ENCODE measurements at places on chromosomes 1 and 21.

DNA sequence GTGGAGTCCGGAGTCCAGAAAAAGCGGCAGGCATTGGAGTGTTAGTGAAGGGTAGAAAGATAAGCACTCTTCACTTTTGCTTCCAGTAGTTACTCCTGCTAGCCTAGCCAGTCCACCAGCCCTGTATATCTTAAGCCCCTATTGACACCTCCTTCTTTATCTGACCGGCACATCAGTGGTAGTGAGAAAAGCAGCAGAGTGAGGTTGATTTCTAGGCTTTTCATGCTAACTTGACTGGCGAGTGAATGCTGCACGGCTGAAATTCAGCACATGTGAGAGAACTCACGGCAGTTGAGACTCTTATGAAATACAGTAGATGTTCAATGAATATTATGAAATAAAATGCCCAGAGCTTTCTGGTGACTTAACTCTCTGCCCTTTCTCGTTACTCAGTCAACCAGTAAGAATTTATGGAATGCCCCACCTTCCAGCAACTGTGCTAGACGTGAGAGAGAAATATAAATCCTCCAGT, 128.2 kb downstream of the CACHD1 start:
- no peak for DNase-seq

GRCh38 chr1:17636612-17637011, 97.1 kb downstream of the ARHGEF10L start:
- no peak for DNase-seq

DNA sequence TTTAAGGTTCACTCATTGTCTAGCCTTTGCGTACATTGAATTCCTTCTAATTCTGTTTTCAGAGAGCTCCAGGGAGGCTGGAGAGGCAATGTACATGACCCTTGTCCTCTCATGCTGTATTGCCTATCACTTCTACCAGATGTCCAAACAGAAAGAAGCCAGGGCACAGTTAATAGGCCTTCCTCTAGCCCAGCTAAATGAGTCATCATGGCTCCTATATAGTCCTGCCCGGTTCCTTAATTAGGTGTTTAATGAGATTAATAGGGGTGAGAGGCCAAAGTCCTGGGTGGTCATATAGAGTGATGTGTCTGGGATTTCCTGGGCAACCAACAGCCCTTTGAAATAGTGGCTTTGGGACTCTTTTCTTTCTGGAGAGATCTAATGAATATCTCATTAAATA, 76.3 kb downstream of the ZSCAN20 start:
- DNase-seq, result no peak

GRCh38 chr1:11720525-11720924, 15.4 kb upstream of the AGTRAP start:
- no peak for DNase-seq

DNA sequence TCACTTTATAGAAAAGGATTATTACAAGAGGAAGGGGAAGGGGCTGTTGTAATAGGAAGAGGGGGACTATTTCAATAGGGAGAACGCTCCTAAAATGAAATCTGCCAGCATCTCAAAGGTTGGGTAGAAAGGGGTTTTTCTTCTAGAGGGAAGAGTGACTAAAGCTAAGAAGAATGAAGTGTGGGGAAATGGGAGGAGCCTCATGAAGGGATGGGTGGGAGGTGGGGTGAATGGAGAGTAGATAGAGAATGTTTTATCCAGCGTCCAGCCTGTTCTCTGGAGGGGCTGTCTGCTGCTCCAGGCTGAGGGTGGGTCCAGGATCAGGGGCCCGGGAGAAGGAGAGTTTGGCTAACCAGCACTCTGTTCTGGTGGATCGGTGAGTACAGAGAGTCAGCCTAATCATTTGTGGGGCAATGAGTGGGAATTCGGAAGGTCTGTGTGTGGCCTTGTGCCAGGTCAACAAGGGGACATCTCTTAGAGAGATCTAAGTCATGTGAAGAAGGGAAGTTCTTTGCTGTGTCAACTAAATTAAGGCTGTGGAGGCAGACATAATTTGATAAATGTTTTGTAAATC, 25.2 kb downstream of the VN1R5 start:
- DNase-seq, result no peak

DNA sequence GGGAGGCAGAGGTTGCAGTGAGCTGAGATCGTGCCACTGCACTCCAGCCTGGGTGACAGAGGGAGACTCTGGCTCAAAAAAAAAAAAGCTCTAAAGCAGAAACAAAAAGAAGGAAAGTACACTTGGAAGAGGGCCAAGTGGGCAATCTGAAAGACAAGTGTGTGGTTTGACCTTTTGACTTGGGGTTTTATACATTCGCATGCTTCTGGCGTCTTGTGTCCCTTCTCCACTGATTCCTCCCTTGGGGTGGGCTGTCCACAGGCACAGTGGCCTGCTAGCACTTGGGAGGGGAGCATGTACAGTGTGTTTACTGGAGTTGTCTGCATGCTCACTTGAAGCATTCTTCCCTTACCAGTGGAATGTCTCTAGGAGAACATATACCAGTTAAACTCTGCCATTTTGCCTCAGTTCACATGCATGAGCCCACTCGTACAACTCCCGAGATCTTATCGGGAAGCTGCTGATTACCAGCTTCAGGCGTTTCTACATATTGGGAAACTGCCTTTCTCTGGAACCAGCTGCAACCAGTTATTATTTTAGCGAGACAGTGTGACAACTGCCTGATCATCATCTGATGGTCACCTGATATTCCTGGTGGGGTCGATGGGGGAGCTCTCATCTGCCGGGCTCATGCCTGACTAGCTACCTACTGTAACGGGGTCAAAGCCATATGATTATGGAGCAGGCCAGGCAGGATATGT, 113.5 kb upstream of the ZNF678 start:
- no peak for DNase-seq

DNA sequence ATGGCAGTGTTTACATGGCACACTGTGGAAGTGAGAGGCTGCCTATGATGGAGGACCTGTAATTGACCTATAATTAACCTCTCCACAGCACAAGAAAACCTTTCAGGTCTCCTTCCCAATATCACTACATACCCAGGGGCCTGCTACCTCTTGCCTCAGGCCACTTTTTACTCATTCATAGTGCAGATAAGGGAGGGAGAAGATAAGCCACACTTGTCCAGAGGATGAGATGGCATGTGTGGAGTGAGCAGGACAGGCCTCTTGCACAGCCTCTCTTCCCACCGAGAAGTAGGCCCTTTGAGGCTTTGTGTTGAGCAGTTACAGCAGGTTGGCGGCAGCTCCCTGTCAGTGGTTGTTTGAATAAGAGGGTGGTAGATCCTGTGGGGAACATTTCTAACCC, 31.1 kb upstream of the IKBKE start:
- no peak for DNase-seq

DNA sequence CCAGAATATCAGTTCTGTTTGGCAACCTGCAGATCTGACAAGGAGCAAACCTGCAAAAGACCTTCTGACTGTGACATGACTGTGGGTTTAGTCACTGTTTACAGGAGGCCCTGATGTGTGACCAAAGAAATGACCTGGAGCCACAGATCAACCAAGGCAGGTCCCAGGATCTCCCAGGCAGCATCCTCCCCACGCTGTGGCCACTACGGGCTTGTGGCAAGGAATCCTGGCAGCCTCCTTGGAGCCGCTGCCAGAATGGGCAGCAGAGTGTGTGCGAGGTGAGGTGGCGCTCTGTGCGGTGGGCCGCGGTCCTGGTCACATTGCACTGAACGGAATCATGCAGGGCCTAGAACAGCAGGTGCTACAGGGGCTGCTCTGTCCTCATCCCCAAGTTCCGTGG, 15.9 kb downstream of the MCM3AP start:
- no peak for DNase-seq

DNA sequence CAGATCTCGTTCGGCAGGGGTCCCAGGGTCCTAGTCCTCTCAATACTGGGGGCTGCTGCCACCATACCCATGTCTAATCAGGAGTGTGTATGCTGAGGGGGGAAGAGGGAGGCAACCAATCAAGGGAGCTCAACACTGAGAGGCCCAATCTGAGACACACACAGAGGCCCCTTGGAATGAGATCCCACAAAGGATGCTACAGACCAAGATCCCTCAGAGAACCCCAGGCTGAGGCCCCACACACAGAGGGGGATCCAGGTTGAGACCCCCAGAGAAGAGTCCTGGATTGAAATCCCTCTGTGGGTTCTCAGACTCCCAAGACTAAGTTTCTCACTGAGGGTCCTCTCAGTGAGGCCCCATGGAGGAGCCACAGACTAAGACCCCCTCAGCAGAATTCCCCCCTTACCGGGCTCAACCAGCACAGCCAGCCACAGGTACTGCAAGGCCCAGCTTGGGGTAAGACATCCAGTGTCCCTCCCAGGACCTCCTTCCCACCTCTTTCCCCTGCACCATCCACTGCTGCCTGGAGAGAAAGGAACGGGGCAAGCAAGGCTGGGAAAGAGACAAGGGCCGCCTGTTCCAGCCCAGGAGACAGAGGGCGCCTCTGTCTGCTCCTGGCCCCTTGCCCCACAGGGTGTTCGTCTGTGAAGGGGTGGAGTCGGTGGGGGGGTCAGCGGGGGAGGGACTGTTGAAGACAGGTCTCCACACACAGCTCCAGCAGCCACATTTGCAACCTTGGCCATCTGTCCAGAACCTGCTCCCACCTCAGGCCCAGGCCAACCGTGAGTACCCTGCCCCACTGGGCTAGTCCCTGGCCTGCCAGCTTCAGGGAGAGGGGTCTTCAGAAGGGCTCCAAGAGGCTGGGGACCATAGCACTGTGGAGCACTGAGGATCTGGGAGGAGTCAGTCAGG, at the start of gene S100A1:
Gene S100A1, plus strand, starts transcription at position 720 of the 912 bp plus-strand sequence. CDS start 2,088 bp downstream, outside the sequence.
- no peak for DNase-seq
